A673 (cell line): ENCODE measurements at places on chromosomes 5 and 9. TPM values are rescaled to one million over a fixed set of nuclear protein-coding genes. Genes with fewer than 3 reads are reported as not detected.
A peak's percentile ranks its signal among the peaks of the same experiment; 100 is the strongest.

GRCh38 chr5:68947986-68948385, 145.8 kb upstream of the SLC30A5 start:
- DNase-seq, result no peak

- DNase-seq, result no peak
These were observed 64.1 kb upstream of the FCN1 start for GRCh38 chr9:134981829-134982228.

DNA sequence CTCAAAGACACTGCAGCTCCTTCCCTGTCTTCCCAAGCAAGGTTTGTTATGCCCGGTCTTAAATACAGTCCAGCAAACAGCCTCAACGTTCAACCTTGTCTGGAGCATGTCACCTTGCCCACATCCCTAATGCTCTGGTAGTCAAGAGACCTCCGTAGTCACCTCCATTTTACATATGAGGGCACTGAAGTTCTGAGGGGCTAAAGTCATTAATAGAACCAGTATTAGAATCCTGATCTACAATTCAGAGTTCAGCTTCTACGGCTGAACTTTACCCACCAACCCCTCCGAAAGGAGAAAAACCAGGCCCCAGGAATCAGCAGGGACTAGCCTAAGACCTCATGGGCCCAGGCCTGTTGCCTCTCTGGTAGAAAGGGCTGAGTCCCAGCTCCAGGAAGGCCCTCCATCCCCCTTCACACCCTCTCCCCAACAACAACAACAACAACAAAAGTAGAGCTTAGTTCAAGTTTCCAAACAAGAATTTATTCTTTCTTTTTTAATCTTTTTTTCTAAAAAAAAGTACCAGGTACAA, 795 bp upstream of the STOML2 start:
- DNase-seq, result no peak

- no peak for DNase-seq
These were observed 41.5 kb downstream of the DMRT1 start for GRCh38 chr9:883011-883410.

- no peak for DNase-seq
These were observed 138.3 kb upstream of the SHB start for GRCh38 chr9:38207247-38207778.

DNA sequence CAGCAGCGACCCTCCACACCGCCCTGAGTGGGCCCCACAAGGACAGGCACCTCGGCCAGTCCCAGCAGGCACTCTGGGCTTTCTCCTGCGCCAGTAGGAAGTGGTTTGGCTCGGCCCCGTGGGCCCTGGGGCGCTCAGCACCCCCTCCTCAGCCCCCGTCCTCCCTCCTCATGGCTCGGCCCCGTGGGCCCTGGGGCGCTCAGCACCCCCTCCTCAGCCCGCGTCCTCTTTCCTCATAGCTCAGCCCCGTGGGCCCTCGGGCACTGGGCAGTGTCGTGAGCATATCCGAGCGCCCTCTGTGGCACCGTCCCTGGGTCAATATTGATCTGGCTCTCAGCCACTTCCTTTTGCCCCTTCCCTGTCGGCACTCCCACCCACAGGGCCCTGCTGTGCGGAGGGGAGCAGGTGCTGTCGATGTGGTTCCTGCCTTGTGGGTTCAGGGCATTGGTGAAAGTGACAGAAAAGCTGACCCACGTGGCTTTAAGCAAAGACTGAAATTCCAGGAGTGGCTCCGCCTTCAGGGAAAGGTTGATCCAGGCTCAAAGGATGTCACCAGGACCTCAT, 5.5 kb upstream of the SCGB3A1 start:
- DNase-seq, result no peak

DNA sequence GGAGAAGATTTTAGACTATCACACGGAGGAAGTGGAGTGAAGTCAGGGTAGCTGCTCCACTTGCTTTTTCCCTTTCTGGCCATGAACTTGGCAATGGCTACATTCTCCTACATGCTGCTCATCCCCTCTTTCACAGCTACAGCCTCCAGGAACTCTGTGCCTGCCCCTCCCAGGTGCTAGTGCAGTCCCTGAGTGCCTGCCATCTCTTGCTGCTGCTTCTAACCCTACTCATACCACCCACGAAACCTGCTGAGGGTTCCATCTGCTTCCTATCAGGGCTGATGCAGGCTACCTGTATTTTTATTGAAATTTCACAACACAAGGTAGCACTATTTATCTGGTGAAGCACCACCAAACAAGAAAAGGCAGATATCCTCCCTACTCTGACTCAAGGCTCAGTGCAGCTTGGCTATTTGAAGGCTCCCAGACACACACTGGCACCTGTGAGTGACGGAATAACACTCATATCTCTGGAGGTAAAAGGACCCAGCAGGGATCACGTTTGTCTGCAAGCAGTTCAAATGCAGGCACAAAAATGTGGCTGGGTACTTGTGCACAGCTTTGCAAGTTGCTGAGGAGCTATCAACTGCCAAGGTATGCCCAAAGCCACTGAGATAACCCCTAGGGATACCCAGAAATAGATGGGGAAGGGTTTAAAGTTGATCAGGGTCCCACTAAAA, 51.6 kb downstream of the MARCHF11 start:
- no peak for DNase-seq

DNA sequence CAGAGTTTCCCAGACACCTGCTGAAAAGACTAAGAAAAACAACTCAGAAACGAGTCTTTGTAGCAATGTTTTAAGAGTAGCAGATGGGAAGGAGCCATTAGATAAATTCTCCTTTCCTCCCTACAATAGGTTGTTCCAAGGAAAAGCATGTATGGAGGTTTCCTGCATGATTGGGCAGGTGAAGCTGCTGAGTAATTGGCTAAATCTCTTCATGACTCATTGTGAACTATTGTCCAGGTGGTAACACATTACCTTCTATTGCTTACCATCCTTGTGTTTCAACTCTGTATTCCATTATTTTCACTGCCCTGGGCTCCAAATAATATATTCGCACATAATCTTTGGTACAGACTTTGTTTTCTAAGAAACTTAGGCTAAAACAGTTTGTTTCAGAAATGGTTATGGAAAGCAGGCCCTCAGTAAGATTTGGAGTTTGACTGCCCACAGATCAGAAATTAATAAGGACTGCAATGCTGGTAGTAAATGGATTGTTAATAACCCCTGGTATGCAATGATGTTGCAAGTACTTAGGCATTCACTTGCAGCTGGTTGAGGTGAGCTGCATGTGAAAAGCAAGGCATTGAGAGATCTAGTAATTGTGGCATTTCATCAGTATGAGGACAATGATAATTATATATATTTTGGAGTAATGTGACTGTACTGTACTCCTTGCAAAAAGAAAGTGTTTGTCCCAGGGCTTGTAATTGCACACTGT, 281.4 kb upstream of the VLDLR start:
- no peak for DNase-seq

DNA sequence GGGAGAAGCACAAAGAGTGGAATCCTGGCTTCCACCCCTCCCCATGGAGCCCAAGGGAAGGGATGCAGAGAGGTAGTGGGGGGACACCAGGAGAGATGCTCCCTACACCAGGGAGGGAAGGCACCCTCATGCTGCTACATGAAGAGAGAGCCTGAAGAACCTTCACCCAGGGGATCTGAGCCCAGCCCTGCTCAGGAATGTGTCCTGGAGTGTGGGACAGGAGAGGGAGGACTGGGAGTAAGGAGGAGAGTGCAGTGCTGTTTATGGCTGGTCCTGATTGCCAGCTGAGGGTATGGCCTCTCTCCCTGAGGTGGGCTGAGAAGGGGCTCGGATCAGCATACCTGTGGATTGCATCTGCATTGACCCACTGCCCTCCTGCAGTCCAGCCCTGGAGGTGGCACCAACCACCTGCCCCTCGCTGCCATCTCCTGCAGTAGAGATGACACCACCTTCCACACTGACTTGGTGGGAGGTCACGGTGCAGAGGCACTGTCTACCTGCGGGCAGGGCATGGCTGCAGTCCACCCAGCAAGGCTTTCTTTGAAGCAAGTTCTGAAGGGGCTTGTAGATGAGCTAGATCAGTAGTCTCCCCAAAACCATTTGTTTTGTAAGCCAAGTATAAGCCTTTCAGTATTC, 114.9 kb upstream of the SLC25A48 start:
- DNase-seq, result no peak

DNA sequence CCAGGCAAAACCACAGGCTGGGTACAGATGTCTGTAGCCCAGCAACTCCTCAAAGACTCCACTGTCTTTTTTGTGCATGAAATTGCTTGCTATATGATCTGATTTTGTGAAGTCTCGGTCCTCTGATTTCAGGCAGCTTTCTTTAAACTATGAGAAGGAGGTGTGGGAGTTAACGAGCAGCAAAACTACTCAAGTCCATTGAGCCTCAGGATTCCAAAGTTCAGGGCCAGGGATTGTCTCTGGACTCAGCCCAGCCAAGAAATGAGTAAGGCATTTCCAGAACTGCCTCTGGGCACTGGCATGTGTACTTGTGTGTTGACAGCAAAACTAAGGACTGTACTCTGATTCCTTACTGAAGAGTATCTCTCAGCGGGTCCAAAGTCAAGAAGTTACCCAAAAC, 53.4 kb upstream of the GLIS3 start:
- no peak for DNase-seq

DNA sequence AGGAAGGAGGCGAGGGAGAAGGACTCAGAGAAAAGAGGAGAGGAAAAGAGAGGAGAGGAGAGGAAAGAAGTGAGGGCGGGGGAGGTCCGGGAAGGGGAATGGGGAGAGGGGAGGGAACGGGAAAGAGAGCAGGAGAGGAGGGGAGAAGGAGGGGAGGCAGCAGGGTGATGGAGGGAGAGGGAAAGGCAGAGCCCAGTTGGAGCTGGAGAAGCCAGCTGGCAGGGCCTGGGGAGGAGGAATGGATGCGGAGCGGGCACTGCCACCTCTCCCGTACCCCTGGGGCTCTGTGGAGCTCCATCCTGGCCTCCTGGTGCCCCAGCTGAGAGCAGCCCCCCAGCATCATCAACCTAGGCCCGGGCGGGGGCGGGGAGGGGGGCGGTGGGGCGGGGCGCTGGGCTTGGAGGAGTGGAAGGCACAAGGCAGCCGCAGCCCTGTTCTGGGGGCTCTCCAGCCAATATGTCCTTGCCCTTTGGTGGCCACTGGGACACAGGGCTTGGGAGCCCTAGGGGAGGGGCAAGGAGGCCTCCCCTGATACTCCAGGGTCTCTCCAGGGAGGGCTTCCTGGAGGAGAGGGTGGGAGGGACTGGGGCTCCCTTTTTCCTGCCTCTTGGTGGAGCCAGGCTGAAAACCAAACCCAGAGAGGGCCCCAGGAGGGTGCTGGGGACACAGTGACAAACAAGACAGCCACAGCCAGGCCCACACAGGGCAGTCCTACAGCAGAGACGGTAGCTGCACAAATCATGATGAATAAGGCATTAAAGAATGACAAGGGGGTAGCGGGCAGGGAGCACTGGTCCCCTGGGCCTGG, 123.7 kb downstream of the C9orf50 start:
- peak; percentile 62 for DNase-seq

DNA sequence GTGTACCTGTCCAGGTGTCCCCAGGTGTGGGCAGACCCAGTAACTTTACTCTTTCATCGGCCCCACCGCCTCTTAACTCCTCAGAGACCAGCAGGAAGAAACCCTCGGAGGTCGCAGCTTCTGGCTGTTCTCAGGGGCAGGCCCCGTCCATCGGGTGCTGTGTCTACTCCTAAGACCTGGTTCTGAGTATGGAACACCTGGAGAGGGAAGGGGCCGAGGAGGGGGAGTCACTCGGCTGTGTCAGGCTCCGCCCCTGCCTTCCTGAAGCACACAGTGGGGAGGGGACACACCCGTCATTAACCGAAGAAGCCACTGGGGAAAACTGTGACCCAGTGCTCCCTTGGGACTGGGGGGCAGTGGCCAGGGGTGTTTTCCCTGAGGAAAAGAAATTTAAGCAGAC, 22.3 kb downstream of the NTNG2 start:
- no peak for DNase-seq

DNA sequence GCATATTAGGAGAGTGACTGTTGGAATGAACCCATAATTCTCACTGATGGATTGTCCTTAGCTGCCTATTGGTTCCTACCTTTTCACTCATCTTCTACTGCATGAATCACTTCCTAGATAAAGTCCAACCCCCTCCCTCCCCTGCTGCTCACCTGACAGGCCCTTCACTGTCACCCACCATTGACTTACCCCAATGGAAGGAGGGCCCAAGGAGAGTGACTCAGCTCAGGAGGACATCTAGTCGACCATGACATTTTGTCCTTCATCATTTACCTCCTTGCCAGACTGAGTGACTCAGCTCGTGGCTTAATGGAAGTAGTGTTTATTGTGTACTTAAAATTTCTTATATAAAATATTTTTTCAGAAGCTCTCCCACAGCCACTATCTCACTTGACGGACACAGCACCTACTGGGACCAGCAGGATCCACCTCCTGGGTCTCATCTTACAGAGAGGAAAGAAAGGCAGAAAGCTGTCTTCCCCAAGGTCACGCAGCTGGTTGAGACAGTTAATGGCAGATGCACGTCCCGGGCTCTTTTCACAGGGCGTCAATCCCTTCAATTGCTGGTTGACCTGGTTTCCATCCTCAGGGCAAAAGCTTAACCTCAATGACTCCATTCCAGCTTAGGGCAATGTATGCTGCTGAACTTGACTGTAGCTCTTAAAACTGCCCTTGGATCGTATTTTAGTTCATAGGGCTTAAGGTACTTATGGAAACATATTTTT, 142.3 kb downstream of the MARCHF11 start:
- no peak for DNase-seq

GRCh38 chr5:93902288-93902687, 160.9 kb upstream of the POU5F2 start:
- no peak for DNase-seq

GRCh38 chr9:69036799-69037198, 1.2 kb downstream of the FXN start:
- no peak for DNase-seq

- no peak for DNase-seq
These were observed 31.3 kb downstream of the IRF1 start for GRCh38 chr5:132459031-132459982.

GRCh38 chr9:95841377-95841776, 34.1 kb upstream of the ERCC6L2 start:
- DNase-seq, result no peak

DNA sequence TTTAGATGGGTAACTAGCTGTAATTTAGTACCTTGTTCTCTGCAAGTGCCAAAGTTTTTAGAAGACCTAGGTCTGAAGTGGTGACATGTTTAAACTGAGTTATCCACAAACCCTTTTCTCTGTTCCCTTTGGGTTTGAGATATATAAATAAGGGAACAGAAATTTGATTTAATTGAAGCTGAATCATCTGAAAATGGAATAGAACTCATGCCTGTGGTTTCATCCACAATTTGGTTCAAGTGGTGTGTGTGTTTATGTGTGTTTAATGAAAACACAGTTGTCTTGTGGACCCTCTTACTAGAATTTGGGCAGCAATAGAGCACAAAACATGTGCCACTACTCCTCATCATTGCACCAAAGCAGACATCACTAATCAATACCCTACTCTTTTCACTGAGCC, 216.9 kb downstream of the GLIS3 start:
- DNase-seq, result no peak

DNA sequence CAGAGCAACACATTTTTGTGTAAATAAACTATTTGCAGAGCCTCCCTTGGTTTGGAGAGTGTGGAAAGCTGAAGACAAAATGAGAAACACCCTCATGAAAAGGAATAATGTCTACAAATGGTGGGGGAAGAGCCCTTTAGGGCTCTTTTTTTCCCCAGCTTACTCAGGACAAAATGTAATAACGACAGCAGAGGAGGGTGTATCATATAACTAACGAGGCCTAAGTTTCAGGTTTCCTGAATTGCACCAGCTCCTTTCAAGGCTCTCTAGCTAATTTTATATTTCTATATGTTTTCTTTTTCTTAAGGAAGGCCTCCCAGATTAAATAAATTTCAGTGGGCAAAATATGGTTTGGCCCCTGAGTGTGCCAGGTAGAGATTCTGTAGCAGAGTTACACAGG, 116.3 kb downstream of the FEM1C start:
- DNase-seq, result no peak

Gene INSL4
- not detected in 2 replicates for total RNA-seq

Gene SHROOM1
- total RNA-seq, result 0.28 and 0.54 TPM in 2 replicates

Gene SPINK1
- not detected in 2 replicates for total RNA-seq
